ENCODE measurements at places on chromosomes 5 and 9. TPM values are rescaled to one million over a fixed set of nuclear protein-coding genes. Genes with fewer than 3 reads are reported as not detected.

Gene FAXDC2
- 21.2 TPM for total RNA-seq

Gene IFNA21
- not detected for total RNA-seq

Gene CDO1
- 5.0 TPM for total RNA-seq

Gene TMC1
- 0.59 TPM for total RNA-seq

Gene CA9
- total RNA-seq = 13.2 TPM

Gene UBTD2
- total RNA-seq = 11.3 TPM

Gene EMB
- total RNA-seq = 6.0 TPM

Gene TMEM252
- total RNA-seq = not detected

Gene PCDHGA8
- total RNA-seq = 7.2 TPM

Gene FOXD1
- not detected for total RNA-seq

Gene CDC14B
- total RNA-seq = 30.5 TPM

Gene PLCXD3
- 71.4 TPM for total RNA-seq

Gene SIGMAR1
- 25.0 TPM for total RNA-seq

Gene CCL27
- total RNA-seq = not detected

Gene GPR150
- not detected for total RNA-seq

Gene PIP5K1B
- total RNA-seq = 90.8 TPM

Gene DENND1A
- total RNA-seq = 15.9 TPM

Gene PCDHA12
- total RNA-seq = not detected

Gene TSTD2
- total RNA-seq = 23.3 TPM

Gene DMRT3
- total RNA-seq = not detected

Gene P4HA2
- 50.4 TPM for total RNA-seq

Gene FAM81B
- total RNA-seq = 10.5 TPM

Gene FAM221B
- total RNA-seq = not detected

Gene PRELID1
- total RNA-seq = 32.3 TPM

Gene ACTBL2
- not detected for total RNA-seq

Gene GABBR2
- 0.53 TPM for total RNA-seq

Gene RBM27
- total RNA-seq = 18.3 TPM

Gene GRIA1
- 0.19 TPM for total RNA-seq

Gene MAN1B1
- total RNA-seq = 26.6 TPM

Data from heart right ventricle (tissue), 16 donors.